ENCODE measurements at places on chromosomes 7 and 10.

- DNase-seq: no peak
These were observed 73.4 kb downstream of the TES start for GRCh38 chr7:116283595-116284204.

DNA sequence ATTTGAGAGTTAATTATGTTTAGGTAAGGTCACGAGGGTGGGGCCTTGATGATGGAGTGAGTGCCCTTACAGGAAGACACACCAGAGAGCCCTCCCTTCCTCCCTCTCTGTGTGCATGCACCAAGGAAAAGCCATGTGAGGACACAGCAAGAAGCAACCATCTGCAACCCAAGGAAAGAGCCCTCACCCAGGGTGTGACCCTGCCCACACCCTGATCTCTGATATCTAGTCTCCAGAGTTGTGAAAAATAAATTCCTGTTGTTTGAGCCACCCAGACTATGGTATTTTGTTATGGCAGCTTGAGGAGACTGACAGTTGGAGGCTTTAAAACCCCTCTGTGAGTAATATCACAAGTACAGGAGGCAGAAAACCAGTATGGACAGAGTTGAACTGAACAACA, 15.0 kb upstream of the MCM10 start:
- DNase-seq: peak; percentile 70

GRCh38 chr7:100678291-100678984, 4.9 kb downstream of the GNB2 start:
- no peak for DNase-seq

DNA sequence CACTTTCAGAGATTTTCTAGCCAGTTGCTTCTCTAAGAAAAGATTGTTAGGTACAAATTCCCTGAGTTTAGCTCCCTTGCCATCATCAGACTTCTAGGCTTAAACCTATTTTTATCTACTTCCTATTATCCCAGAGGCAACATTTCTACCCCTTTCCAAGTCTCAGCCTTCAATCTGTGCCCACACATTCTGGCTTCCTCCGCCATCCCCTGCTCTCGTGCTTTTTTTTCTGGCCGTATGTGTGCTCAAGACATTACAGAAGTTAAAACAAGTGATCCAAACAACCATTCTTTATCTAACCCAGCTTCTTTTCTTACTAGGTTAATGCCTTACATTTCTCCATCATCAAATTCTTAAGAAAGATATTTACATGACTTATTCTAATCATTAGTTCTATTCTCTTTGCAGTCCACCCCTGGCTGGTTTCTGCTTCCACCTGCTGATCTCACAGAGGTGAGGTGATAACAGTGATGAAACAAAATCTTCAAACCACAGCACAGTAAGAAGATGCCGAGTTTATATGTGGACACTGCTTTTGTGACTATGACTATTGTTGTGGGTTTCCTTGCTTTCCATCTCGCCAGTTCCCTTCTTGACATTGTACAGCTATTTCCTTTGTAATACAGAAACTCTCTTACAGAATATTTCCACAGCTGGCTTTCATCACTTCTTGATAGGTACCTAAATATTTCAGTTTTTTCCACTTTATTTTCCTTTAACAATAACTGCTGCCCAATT, 18.3 kb upstream of the CDK6 start:
- no peak for DNase-seq

DNA sequence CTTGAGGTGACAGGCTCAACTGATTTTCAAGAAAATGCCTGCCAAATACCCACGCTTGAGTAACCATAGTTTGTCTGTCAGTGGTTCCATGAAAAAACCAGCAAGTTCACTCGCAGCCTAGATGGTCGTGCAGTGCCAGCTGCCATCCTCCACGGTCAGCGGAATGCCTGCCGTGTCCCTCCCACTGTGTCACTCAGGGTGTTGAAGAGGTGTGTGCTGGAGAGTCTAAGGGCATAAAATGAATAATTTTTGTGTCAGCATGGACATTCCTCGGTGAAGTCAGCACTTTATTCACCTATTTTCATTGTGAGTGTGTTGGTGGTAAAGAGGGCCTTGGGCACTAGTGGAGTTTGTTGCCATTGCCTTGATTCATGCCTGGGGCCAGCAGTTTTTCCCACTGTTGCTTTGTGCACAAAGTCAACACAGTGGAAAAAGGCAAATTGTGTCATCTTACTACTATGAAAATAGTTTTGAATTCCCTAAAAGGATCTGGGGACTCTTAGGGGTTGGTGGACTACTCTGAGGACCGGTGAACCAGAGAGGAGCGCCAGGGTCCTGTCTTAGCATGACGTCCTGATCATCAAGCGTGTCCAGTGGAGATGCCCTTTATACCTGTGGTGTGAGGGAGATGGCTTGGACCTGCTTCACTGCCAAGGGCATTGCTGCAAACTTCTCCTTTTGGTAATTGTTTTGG, 17.6 kb downstream of the MINDY4 start:
- no peak for DNase-seq

- peak; percentile 65 for DNase-seq
These were observed 2.3 kb downstream of the IGF2BP3 start for GRCh38 chr7:23467806-23468525.

DNA sequence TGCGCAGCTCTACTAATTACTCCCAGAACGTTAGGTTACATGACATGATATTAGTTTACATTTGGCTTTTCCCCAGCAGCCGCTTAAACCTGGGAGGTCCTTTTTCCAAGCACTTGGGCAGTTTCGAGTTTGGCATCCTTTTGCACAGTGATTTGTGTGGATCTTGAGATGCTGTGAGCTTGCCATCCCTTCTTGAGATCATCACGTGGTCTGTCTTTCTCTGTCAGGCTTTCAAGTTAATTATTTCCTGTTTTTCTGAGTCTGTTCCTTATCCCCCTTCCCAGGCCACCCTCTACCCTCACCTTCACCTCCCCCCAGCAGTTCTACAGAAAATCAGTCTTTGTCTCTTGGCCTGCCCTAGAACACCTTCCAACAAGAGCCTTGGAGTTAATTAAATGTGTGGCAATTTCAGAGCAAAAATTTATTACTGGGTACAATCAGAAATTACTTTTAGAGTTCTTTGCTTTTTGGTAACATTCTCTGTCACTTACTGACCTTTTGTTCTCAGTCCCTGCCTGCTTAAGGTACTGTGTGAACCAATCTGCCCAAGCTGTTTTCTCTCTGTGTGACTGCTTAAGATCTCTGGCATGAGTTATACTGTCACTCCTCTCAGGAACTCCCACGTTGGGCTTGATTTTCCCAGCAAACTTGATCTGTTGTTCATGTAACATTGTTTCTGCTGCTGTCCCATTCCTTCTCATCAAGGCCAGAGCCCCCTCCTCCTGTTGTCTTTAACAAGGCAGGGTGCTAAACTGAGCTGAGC, 3.1 kb upstream of the SLF2 start:
- no peak for DNase-seq

GRCh38 chr10:68877482-68878110, 23.5 kb upstream of the DDX50 start:
- no peak for DNase-seq

DNA sequence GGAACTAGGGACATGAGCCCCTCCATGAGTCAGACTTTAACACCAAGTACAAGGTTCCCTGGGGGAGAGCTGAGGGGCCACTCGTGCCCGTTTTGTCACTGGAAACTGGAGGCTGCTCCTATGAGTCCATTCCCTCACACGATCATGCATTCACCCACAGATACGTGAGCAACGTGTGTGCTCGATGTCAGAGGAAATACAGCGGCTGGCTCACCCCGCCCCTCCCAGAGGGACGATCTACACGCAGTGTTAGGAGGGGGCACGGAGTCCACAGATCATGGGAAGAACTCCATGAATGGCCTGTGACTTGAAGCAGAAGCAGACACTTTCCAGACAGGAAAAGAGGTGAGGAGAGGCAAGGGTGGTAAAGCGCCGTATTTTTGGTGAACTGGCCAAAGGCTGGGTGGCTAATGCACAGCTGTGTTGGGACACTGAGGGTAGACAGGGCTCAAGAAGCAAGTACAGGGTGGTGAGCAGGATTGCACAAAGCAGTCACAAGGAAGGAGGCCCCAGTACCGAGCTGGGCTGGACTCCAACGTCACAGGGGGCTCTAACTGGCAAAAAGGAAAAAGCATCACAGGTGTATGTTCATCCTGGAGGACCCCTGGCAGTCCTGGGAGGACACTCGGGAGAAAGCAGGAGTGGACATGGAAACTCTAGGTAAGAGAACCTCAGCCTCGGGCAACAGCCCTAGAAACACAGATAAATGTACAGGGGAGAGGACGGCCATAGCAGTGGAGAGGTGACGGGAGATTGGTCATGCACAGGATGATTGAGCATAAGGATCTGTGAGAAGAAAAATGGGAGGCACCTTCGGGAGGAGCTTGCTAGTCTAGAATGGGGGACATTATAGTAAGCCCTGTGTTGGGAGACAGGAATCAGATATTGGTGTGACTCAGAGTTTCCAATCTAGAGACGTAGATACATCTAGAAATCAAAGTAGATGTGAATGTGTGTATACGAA, 41.2 kb downstream of the TNS3 start:
- no peak for DNase-seq

DNA sequence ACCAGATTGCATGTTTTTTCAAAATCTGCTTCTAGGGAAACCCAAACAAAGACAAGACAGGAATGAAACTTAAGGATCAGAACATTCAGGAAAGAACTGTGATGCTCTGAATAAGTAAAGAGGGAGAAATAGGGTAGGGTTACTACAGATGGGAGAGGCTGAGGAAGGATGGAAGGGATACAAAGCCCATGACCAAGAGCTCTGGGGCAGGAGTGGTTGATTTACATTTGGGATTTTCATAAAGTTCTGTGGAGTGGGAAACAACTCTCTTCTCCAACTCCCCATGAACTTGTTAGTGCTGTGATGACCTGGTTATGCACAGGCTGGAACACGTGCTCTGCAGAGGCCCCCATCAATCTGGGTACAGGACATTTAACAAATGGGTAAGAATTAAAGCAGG, 216.0 kb upstream of the KLF14 start:
- DNase-seq: no peak

- DNase-seq: no peak
These were observed 91.3 kb downstream of the PCGF5 start for GRCh38 chr10:91311601-91312381.

DNA sequence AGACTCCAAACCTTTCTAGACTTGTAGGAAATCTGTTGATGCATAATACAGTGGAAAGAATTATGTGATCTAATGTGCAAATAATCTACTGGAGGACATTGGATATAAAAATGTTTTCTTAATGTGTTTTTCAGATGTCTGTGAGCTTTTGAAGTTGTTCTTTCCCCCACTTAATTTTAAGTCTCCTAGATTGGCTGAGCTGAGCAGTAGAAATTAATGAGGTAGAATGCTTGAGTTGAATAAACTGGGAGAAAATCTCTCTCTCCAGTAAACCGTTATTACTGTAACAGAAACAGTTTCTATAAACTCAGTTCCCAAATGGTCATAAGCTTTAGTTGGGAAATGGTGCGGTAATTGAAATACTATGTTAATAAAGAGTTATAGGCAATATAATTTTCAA, 15.7 kb downstream of the CSGALNACT2 start:
- DNase-seq: no peak

DNA sequence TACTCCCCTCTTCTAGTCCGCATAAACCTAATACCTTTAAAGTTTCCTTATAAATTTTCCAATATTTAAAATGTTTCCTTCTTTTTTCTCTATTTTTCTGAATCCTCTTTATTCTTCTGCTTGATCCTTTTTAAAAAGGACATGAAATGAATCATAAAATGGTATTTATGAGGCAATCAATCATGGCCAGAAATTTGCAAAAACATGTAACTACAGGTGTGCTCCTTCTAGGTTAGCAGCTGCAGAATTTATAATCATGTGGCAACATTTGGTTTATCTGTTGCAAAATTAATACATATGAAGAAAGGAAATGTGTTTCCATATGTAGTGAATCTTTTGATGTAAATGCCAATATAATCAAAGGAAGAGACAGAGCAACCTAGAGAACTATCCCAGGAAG, 1008.5 kb downstream of the ANKRD7 start:
- peak; percentile 36 for DNase-seq

GRCh38 chr7:41003977-41004376, 698.9 kb downstream of the INHBA start:
- DNase-seq: no peak

DNA sequence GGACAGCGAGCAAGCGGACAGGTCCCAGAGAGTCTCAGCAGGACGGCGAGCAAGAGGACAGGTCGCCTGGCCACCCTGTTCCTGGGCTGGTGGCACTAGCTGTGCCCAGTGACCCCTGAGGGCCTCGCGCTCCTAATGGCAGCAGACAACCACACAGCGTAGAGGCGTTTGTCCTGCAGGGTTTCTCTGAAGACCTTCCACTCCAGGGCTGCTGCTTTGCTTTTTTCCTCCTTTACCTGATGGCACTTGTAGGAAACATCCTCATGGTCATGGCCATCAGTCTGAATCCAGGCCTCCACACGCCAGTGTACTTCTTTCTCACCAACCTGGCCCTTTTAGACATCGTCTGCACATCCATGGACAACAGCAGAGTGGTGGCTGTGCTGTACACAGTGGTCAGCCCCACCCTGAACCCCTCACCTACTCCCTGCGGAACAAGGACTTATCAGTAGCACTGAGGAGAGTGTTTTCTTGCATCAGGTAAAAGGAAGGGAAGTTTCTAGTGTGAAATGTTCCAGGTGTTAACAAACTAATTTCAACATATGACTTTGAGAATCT, 27.4 kb downstream of the SCART1 start:
- DNase-seq: no peak

Data from epithelial cell of esophagus (primary cell).